ENCODE measurements at places on chromosomes 2 and 18. TPM values are rescaled to one million over a fixed set of nuclear protein-coding genes. Genes with fewer than 3 reads are reported as not detected.

IL18RAP gene
- 0.29 TPM for total RNA-seq

VWC2L gene
- not detected for total RNA-seq

PRLH gene
- total RNA-seq = not detected

AKAIN1 gene
- not detected for total RNA-seq

WIPF1 gene
- 61.9 TPM for total RNA-seq

DSG4 gene
- total RNA-seq = 0.07 TPM

- no peak for DNase-seq
Observed at GRCh38 chr2:85410584-85411404, 628 bp upstream of the CAPG start.

DNA sequence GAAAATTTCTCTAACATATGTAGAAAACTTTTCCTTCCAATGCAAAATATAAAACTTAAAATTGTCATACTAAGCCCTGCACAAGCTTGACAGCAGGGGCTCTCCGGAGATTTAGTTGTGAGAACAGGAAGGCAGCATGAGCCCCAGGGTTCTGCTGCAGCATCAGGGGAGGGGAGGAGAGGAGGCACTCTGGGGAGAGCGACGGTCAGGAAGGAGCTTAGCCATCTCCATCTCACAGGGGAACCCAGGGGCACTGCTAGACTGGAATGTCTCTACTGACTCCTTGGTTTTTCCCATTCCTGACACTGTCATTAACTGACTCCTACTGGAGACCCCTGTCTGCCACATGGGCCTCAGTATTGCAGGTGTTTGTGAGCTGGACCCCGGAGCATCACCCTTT, 123.6 kb downstream of the GPR39 start:
- DNase-seq = no peak

DNA sequence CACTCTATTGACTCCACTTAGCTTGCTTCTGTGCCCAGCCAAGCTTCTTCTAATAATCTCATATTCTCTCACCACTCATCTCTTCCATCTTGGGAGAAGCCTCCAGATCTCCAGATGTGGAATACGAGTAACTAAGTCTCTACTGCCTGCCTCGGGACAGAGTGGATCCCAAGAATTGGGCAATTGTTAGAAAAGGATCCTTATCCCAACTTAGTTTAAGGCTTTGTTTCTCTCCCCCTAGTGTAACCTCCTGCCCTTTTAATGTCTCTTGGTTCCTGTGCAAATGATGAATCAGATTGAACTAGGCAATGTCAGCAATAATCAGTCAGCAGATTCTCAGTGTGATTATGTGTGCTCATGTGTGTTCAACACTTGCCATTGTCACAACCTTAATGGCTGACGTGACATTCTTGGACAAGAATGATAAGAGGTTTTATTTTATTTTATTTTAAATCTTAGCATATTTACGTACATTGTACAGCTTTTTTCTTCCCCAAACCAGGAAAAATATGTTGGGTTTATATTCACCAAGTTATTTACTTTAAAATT, 59.7 kb downstream of the MYO3B start:
- DNase-seq = no peak

GRCh38 chr2:239882781-239883180, 142.4 kb downstream of the NDUFA10 start:
- DNase-seq = no peak

- no peak for DNase-seq
Observed at GRCh38 chr18:31595121-31595771, 3.6 kb downstream of the TTR start.

DNA sequence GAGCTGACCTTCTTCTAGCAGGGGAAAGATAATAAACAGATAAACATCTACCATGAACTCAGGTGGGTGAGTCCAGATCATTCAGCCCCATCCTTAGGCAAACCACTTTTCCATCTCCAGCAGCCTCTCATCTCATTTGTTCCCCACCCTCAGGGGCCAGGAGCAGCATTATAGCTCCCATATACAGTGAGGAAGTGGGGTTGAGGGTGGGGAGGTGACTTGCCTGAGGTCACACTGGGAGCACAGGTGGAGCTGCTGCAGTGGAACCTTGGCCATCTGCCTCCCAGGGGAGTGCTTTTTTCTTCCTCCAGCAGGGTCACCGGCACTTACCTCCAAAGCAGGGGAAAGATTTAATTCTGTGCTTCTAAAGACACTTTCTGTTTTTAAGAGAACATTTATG, 212.5 kb upstream of the SMAD2 start:
- no peak for DNase-seq

GRCh38 chr18:31317860-31318259, at the start of gene DSG1:
Gene DSG1 (plus strand): TSS chr18:31318160. CDS start chr18:31318301, 141 bp downstream.
- no peak for DNase-seq

DNA sequence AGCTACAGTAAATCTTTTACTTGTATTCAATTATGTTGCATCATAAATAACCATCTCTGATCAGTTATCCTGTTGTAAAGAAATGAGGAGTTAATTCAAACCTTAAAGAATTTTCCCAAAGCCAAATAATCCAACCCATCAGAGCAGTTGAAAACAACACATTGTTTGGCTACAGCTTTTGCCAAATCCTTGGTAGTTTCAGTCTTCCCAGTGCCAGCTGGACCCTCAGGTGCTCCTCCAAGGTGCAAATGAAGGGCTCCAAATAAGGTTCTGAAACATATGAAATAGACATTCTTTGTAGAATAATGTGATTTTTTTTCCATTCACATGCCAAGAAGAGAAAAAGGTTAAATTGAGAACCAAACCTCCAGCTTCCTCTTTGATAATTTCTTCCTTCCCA, 158.7 kb downstream of the DNAH7 start:
- no peak for DNase-seq

DNA sequence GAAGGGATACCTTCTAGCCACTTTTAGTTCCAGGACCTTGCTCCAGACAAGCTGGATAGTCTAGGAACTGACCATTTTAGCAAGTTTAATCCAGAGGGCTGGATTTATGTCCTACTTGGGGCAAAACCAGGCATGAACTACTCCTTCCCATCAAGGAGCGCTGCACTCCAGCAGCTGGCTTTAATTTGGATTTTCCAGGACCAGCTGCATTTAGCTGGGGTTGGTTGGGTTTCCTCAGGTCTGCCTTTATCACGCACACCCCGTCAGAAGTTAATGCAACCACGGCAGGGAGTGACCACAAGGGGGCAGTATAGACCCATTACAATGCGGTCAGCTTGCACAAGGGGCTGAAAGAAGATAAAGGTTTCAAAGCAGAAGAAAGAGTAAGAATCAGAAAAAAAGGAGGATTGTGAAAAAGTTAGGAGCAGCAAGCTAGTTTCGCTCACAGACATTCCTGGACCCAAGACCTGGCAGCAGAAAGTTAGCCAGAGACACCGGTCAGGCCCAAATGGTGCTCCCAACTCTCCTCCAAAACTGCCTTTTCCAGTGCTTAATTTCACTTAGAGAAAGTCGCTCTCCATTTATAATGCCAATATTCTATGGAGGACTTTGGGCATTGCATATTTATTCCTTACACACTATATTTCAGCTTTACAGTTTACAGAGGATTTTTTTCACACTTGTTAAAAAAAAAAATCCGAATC, 40.1 kb downstream of the SLC4A1AP start:
- DNase-seq = peak; percentile 87

GRCh38 chr2:96404446-96405373, 69.1 kb downstream of the NCAPH start:
- no peak for DNase-seq

DNA sequence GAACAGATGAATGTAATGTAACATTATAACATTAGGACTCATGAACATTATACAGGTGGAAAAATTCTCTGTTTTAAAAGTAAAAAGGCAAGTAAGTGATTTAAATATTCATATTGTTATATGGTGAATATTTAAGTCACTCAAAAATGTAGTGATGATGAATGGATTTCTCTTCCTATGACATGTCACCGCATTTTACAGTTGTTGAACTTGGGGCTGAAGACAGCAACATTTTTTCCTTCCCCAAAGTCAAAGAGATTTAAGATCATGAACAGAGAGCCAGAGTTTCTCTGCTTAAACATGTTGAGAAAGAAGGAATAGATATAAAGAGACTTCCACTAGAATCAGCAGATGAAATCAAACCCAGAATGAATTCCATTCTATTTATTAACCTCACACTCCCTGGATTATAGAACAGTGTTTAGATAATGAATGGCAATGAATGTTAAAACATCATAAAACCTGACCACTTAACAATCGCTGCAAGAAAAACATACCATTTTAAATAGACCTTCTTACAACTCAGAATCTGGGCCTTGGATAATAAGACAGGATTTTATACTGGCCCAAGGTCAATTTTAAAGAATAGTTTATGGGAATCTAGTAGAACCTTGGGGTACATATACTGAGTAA, 163.6 kb upstream of the SIX2 start:
- DNase-seq = no peak

GRCh38 chr2:159614534-159615366, 1.6 kb downstream of the BAZ2B start:
- DNase-seq = no peak

- DNase-seq = no peak
Observed at GRCh38 chr2:201344663-201345366, 12.3 kb downstream of the FLACC1 start.
